Left ventricle myocardium inferior (tissue), 1 donor: ENCODE measurements at places on chromosomes 5 and 9. TPM values are rescaled to one million over a fixed set of nuclear protein-coding genes. Genes with fewer than 3 reads are reported as not detected.

GRCh38 chr5:169527066-169527465 lies 56.5 kb upstream of the SPDL1 start:
- no peak for DNase-seq

GRCh38 chr5:89128092-89128491 lies 245.1 kb upstream of the MEF2C start:
- DNase-seq, result no peak

GRCh38 chr9:81083854-81084512 lies 605.4 kb downstream of the TLE1 start:
- no peak for DNase-seq

DNA sequence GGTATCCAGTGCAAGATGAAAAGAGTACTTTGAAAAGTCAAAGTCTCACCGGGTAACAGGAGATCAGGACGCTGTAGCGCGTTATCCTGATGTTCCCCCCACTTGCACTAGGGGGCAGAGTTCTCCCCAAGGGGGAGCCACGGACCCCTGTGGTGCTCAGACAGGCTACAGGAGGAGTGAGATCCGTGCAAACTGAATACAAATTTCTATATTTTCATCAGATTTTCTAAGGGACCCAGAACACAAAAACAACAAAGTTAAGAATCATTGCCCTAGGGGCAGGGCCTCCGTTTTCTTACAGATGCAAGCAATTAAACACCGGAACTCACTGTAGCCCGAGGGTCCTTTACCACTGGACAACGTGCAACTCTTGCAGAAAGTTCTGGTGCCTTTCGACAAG lies 2.0 kb downstream of the MYO10 start:
- DNase-seq, result peak; percentile 42

DNA sequence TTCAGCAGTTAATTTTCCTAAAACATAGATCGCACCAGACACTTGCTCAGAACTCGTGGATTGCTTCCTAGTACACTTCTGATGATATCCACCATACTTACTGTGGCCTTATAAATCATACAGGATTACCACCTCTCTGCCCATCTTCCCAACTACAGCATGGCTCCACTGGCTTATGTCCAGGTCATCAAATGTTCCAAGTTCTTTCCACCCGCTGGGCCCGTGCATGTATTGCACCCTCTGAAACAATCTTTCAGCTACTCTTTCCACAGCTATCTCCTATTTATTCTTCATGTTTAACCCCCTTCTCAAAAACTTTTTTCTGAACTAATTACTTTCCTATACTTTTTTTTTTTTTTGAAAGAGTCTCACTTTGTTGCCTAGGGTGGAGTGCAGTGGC lies 18.5 kb downstream of the FBXW2 start:
- DNase-seq, result no peak

DNA sequence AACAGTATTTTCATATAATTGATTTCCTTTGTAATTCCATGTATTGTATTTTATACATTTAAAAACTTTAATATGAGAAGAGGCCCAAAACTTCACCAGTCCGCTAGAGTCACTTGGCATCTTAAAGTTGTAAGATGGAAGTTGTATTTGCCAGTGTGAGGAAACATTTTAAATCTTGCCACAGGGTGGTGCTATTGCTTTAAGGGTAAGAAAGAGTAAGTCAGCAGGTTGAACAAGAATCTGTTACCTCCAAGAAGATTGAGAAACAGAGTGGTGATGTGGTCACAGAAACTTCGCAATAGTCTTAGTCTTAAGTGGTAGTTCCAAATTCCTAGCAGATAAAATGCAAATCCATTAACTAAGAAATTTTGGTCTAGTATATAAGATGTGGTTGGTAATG lies 39.8 kb upstream of the RANBP6 start:
- DNase-seq, result no peak

DNA sequence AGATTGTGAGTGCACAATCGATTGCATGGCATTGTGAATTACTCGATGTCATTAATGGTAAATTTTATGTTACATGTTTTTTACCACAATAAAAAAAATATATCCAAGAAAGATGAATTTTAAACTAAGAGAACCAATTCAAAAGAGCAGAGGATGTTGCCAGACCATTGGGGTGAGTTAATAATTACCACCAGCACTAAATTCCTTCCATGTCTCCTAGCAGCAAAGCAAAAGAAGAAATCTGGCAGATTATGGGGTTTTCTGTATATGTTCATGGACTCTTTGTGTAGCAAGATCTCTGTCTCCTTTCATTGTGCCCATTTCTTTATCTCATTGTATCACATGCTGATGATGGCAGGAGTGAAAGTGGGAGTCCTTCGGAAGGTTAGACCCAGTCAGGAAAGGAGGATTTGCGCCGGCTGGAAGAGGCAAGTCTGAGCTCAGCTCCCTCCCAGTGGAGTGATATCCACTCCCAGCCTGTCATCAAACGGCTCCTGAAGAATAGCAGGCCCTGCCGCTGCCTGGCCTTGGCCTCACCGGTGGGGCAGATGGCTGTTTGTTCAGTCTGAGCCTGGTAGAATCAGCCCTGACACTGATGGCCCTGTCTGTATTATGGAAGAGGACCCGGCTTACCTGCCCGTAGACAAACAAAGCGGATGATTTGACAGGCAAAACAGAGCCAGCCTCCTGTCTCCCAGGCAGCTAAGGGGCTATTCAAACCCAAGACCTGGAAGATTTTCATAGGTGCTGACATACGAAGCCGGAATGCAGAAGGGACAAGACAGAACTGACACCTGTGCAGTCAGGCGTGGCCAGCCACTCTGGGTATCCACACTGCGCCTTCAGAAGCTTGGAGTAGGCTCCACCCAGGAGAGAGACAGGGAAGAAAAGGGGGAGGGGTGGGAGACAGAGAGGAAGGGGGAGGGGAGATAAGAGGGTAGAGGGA lies 21.9 kb upstream of the FOXE1 start:
- no peak for DNase-seq

- no peak for DNase-seq
Observed at GRCh38 chr9:127905004-127905728, 5.8 kb upstream of the ST6GALNAC6 start.

- DNase-seq, result no peak
Observed at GRCh38 chr9:34372467-34373011, 4.2 kb downstream of the MYORG start.

GRCh38 chr5:173866243-173866857 lies 21.8 kb upstream of the CPEB4 start:
- peak; percentile 28 for DNase-seq

GRCh38 chr9:37042421-37042820 lies 8.4 kb upstream of the PAX5 start:
- DNase-seq, result no peak

DNA sequence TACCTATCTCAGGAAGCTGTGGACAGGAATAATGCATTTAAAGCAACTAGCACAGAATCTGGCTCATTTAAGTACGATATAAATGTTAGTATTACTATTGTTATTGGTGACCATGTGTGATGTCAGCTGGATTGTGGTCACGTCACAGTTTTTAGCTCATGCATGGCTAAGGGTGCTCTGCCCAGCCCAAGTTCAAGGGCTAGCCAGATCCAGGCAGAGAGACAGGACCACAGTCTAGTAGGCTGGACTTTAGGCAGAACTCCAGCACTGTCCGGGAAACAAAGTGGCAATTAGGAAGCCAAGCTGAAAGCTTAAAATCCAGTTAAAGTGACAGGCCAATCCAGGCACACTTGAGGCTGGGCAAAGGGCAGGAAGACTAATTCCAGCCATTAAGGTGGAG lies 273.6 kb downstream of the ADAMTSL1 start:
- DNase-seq, result no peak

GRCh38 chr9:136977649-136978072 lies 357 bp downstream of the PTGDS start:
- no peak for DNase-seq

DNA sequence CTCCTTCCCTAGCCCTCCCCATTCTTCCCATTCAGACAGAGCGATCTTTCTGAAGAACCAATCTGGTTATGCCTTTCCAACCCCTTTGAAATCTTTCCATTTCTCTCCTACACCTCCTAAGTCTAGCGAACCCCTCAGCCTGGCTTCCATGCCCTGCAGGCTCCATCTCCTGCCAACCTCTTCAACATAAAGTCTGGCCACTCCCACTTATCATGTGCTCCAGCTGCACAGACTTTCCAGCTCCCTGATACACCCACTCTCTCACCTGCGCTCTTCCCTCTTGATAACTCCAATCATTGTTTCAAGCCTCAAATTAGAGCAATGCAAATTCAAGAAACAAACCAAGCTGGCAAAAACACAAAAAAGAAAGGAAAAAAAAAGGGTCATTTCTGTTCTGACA lies 3.8 kb upstream of the ORM1 start:
- no peak for DNase-seq

DNA sequence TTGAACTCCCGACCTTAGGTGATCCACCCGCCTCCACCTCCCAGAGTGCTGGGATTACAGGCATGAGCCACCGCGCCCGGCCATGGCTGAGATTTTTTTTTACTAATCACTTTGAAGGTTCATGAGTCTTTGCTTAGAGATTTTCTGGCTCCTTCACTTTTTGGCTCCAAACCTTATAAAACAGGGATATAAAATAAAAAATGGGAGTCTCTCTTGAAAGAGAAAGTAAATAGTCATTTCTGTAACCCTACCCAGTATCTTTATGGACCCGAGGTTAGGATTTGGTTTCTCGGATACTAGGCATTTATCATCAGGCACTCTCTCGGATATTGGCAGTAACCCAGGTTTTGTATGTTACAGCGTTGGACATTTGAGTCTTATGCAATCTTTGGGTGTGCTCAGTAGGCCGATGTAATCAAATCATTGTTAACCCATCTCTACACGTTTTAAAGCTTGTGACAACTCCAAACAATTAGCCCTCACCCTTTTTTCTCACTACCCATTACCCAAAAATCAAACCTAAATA lies 25.3 kb downstream of the STXBP1 start:
- no peak for DNase-seq

DNA sequence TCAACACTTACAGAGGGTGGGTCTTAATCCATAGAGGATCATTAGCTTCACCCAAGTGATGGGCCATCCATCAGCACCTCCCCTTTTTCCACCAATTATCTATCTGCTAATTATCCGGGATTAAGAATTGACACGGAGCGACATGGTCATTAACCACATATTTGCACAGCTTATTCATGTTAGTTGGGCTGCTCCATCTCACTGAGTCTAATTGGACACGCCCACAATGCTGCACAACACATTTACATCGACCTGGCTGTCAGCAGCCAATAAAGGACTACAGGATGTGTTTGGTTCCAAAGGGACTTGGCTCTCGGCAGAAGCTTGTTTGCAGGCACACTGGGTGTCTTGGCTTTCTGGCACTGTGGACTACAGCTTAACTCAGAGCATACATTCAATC lies 21.6 kb downstream of the FOXE1 start:
- DNase-seq, result no peak

GRCh38 chr5:68519143-68519542 lies 303.6 kb downstream of the PIK3R1 start:
- no peak for DNase-seq

- DNase-seq, result no peak
Observed at GRCh38 chr9:80378669-80379293, 807.0 kb downstream of the TLE4 start.

DNA sequence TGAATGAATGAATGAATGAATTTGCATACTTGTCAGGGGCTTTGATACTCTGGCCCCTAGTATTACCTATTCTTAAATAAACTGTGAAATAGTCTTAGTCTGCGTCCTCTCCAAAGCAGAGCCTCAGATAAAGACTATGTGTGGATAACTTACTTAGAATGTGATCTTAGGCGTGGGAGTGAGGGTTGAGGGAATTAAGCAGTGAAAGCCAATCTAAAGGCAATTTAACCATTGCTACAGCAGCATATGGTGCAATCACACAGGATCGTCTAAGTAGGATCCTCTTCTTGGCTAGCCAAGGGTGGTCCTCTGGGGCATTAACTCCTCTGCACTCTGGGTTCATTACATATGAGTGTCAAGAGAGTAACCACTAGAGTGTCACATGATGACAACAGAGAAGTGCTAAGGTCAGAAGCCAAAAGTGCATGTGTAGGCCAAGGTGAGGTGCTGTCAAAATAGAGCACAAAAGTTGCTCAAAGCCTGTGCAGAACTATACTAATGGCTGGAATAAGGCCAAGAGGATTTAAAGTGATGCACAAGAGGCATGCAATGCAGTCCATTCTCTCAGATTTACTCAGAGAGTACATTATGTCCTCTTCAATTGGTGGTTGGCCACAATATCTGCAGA lies 274.4 kb upstream of the SEMA6A start:
- DNase-seq, result no peak

GRCh38 chr5:148933903-148934432 lies 107.6 kb downstream of the ADRB2 start:
- no peak for DNase-seq

DNA sequence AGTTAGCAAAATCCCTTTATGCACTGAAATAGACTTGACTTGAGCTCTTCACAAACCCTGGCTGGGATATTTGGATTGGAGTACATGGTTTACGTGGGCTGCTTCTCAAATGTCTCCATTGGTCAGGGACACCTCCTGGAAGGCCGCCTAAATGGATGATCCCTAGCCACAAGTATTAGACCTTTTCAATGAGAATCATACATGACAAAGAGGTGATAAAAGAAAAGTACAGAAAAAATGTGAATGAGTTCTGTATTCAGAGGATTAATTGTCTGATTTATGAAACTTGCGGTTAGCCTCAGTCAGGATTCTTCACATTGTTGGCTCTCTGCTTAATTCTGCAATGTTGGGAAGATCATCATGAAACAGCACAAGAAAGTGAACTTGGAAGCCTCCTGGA lies 752.8 kb upstream of the ADAMTS16 start:
- no peak for DNase-seq

DNA sequence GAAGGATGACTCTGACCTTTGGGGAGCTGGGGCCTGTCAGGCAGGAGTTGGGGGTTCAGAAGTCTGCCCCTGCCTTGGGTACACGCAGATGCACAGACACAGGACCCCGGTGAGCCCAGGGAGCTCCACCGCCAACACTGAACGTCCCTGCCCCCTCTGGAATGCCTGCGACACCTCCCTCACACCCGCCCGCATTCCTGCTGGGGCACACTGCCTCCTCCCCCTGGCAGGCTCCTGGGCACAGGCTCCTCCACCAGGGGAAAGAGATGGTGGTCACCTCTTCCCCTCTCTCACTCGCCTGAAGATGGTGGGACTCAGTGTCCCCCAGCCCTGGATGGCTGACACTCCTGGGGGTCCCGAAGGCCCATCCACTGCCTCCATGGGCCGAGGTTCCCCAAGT lies 12.0 kb downstream of the CRB2 start:
- no peak for DNase-seq

Gene OGN
- total RNA-seq, result 19.2 TPM

Gene NUP155
- 10.7 TPM for total RNA-seq

Gene HSD17B3
- total RNA-seq, result 1.4 TPM

Gene CDC20B
- total RNA-seq, result not detected

Gene IL7R
- total RNA-seq, result 0.66 TPM

Gene TAF11L10
- not detected for total RNA-seq

Gene FAM78A
- total RNA-seq, result 47.3 TPM

Gene C9
- not detected for total RNA-seq

Gene NTNG2
- 1.9 TPM for total RNA-seq

Gene SLC6A3
- total RNA-seq, result not detected

Gene LAMC3
- 0.66 TPM for total RNA-seq

Gene PTPRD
- total RNA-seq, result 15.6 TPM

Gene PTGES
- total RNA-seq, result 1.9 TPM

Gene OLFM1
- 10.0 TPM for total RNA-seq

Gene GARIN3
- not detected for total RNA-seq

Gene EGR1
- total RNA-seq, result 7.8 TPM

Gene FOXE1
- total RNA-seq, result not detected
